ENCODE measurements at places on chromosomes 16 and 17. TPM values are rescaled to one million over a fixed set of nuclear protein-coding genes. Genes with fewer than 3 reads are reported as not detected.

The FOXL1 gene
- total RNA-seq: 2.7 TPM

The ZDHHC1 gene
- 8.8 TPM for total RNA-seq

The TP53TG3B gene
- total RNA-seq: not detected

The SLC9A5 gene
- 0.05 TPM for total RNA-seq

The ABCC11 gene
- total RNA-seq: 2.6 TPM

The CCL8 gene
- total RNA-seq: 1.2 TPM

The ZNF287 gene
- total RNA-seq: 6.3 TPM

The RASL10B gene
- 2.4 TPM for total RNA-seq

The TP53TG3F gene
- not detected for total RNA-seq

The PIRT gene
- total RNA-seq: not detected

The GLP2R gene
- 0.39 TPM for total RNA-seq

The KCNH4 gene
- total RNA-seq: not detected

The PRAC1 gene
- total RNA-seq: not detected

The AIPL1 gene
- total RNA-seq: not detected

The SLC39A11 gene
- 13.3 TPM for total RNA-seq

Measured in cardiac ventricle fibroblast (primary cell).